HCT116 (cell line): ENCODE measurements at places on chromosomes 12 and 14.

DNA sequence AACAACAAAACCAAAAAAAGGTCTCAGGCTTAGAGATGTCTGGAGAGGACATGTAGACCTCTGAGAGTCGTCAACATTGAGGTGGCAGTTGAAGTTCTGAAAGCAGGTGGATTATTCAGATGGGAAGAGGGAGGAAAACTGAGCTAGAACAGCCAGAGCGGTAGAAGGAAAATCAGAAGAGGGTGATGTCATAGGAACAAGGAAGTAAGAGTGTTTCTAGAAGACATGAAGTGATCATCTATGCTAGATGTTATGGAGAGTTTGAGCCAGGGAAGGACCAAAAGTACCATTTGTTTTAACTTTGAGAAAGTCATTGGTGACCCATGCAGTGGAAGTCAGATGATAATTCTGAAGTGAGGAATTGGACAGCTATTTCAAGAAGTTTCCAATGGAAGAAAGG, 316.2 kb upstream of the RGS6 start:
- DNase-seq, result no peak

DNA sequence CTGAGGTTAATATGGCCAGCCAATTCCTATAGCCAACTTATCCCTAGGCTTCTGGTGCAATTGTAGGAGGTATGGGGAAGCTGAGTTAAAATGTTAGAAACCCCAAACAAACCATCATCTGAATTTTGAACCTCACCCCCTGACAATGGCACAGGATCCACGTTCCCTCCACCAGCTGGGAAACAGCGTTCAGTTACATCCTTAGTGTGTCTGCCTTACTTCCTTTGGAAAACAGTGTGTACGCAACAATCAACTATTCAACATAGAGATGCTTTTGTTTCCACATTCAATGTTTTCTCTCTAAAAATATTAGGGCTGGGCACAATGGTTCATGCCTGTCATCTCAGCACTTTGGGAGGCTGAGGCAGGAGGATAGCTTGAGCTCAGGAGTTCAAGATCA, 203.4 kb downstream of the TTC7B start:
- DNase-seq, result no peak

- DNase-seq, result no peak
These were observed 9.1 kb upstream of the BDKRB2 start for GRCh38 chr14:96195441-96196081.

DNA sequence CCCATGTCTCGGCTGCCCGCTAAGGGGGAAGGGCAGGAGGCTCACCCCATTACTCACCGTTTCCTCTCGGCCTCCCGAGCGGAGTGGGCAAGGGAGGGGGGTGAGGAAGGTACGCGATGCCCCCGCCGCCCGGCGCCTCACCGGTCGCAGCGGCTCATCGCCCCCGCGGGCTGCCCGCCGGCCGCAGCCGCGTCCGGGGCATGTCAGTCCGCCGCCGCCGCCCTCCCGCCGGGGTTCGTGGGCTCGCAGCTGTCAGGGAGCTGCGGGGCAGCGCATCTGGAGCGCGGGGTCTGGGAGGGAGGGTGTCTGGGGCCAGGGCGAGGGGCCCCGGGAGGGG, 461 bp downstream of the SLC8A3 start:
- no peak for DNase-seq

DNA sequence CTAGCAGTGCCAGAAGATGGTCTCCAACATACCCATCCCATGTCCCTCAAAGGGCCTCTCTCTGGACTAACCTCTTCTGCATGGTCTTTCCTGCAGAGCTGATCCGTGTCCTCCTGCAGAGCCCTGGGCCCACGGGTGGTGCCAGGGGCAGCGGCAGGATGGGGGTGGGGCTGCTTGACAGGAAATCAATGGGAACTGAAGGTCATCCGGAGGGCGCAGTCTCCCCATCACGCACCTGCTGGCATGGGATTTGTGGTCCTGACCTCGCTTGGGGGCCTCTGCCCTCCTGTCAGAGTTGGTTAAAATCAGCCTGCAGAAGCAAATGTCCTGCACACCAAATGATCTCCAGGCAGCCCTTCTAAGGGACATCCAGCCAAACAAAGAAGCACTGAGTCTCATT, 110.2 kb downstream of the DPF3 start:
- DNase-seq, result no peak

GRCh38 chr12:75542942-75543341, 31.5 kb upstream of the KRR1 start:
- DNase-seq, result no peak

DNA sequence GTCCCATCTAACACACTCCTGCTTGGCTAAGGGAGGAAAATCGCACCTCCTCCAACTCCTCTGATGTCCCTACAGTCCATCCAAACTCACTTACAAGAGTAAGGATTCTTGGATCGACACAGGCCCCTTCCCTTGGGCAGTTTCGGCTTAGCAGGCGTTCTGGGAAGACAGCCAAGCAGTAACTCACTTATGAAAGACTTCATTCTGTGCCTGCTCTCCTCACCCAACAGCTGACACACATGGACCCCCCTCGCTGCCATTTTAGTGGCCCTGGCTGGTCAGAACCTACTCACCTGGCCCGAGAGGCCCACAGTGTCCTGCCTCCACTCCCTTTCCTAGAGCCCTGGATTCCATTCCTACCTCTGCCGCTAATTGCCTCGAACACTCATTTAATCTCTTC, 52.3 kb upstream of the BCL2L14 start:
- no peak for DNase-seq

DNA sequence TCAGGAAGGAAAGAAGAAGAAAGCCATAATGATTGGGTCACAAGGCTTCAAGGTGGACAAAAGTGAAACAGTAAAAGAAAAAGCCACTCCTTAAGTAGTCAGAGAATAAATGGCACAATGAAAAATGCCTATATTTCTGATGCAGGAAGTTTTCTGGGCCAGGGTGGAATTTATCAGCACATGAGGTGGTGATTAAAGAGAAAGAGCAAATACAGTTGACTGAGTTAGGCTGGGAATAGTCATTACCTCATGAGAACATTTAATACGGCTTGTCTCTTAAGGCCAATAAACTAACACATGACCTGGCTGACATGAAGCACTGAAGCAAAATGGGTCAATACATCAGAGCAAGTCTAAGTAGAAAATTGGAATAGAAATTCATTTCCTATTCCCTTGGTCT, 499.7 kb downstream of the TMTC2 start:
- no peak for DNase-seq

DNA sequence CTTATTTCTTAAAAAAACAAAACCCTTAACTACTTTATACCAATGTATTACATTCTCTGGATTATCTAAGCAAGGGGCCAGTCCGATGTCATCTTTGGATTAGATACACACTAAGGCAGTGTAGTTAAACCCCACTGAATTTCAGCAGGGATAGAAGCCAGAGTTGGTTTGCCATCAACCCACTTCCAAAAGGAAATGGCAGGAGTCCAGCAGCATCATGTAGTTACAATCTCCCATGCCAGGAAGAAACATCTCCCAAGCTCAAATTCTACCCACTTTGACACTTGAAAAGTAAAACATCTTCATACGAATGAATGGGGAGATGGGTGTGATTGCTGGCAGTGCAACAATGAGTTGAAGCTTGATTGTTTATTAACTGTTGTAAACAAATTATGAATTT, 203.5 kb upstream of the PLXNC1 start:
- no peak for DNase-seq

- no peak for DNase-seq
These were observed 98.2 kb downstream of the ZFP36L1 start for GRCh38 chr14:68694516-68695235.

DNA sequence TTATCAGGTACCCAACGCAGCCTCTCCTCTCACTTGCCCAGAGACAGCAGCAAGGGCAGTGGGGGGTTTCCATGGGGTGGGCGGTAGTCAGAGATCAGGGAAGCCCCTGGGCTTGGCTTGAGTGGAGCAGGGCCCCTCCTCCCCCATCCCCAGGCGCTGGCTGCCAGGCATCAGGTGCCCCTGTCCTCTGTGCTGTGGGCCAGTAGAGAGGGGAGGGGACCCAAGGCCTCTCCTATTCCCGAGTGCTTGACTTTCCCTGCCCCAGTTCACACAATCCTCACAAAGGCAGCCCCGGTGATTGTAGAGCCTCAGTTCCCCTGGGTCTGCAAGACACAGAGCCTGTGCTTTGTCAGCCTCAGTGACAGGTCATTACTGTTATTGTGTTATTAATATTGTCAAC, 57.7 kb downstream of the MVK start:
- DNase-seq, result no peak

- no peak for DNase-seq
These were observed 341.8 kb downstream of the C12orf50 start for GRCh38 chr12:87687362-87687761.

DNA sequence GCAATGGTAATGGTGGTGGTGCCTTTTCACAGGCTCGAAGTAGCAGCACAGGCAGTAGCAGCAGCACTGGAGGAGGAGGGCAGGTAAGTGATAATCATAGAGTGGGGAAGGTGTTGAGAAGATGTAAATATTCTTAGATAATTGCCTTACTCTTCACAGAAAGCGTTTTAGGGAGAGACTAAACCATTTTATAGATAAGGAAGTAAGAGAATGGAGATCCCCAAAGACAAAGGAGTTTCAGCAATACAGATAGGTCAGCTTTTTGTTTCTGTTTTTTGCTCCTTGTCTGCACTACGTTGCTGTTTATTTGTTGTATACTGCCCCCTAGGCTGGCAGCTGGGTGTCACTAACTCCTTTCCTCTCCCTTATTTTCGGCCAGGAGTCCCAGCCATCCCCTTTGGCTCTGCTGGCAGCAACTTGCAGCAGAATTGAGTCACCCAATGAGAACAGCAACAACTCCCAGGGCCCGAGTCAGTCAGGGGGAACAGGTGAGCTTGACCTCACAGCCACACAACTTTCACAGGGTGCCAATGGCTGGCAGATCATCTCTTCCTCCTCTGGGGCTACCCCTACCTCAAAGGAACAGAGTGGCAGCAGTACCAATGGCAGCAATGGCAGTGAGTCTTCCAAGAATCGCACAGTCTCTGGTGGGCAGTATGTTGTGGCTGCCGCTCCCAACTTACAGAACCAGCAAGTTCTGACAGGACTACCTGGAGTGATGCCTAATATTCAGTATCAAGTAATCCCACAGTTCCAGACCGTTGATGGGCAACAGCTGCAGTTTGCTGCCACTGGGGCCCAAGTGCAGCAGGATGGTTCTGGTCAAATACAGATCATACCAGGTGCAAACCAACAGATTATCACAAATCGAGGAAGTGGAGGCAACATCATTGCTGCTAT, 2.0 kb downstream of the SP1 start:
- DNase-seq, result no peak

DNA sequence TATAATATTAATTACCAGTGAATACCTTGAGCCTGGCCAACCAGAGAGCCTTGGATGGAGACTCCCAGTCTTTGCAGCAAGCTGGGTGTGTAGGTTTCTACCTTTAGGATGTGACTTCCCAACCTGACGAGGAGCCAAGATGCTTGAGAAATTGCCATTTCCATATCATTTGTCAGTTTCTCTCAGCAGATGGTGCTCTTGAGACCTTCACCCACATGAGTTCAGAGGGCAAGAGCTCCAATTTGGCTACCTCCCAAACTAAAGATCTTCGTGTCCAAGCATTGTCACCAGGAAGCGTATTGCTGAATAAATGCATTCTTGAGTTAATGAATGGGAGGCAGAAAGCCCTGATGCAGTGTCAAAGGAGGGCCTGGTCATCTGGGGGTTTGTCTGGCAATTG, 106.4 kb upstream of the TBX5 start:
- no peak for DNase-seq

DNA sequence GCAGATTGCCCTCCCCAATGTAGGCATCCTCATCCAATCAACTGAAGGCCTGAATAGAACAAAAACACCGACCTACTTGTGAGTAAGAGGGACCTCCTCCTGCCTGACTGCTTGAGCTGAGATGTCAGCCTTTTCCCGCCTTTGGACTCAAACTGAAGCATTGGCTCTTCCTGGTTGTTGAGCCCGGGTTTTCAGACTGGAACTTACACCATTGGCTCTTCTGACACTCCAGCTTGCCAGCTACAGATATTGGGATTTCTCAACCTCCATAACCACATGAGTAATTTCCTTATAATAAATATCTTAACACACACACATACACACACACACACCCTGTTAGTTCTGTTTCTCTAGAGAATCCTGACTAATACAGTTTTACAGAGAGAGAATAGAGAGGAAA, 173.4 kb upstream of the NTF3 start:
- no peak for DNase-seq

DNA sequence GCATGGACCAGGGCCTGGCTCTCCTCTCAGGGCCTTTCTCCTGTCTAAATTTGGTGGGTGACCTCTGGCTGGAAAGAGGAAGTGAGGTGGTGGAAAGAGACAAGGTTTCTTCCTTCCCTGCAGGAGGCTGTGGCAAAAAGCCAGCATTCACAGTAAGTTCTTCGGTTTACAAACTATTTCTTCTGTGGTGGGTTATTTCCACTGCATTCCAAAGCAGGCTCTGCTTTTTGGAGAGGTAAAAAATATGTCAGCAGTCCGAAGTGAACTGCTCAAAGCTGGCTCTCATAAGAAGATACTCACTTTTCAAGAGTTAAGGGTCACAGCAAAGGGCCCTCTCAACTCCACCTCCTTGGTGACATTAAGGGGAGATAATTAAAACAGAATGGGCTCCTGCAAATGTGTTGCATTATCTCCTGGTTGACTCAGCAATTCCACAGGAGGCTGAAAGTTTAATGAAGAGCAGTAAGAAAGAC, 48.9 kb upstream of the POC1B start:
- DNase-seq, result no peak

DNA sequence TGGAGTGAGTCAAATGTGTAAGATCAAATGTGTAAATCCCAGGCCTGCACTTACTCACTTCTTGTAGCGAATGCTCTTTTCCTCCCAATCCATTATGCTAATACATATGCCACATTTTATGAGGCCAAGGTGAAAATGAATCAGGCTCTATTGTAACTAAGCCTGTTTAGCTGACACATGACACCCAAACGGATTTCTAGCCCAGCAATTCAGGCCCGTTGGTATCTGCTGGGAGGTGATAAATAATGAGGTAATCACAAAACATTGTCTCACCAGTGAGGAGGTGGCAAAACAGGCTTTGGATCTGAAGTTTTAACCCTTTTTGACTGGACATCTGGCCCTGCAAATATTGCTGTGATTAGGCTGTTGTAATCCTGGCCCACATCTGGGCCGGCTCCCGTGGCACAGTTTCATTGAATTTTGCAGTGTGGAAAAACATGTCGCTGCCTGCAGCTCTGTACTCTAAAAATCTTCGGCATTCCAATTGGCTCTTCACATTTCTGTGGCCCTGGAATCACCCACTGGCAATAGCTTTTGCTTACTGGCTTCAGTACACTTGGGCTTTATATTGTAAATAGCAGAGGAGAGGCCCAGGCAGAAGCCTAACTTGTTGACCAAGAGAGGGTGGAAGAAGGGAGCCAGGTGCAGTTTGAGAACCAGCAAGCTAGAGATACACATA, 106.1 kb downstream of the PAX9 start:
- DNase-seq, result no peak

- DNase-seq, result no peak
These were observed 151.4 kb downstream of the TMTC2 start for GRCh38 chr12:82838131-82838551.

- peak; percentile 22 for DNase-seq
These were observed 3.8 kb downstream of the BCDIN3D start for GRCh38 chr12:49838973-49839633.

GRCh38 chr12:103834942-103835341, 6.1 kb downstream of the NT5DC3 start:
- no peak for DNase-seq

GRCh38 chr14:22598896-22599244, 770 bp downstream of the ABHD4 start:
- peak; percentile 16 for DNase-seq
